Ovary (tissue), 10 donors: ENCODE measurements at places on chromosomes 6 and 20.

DNA sequence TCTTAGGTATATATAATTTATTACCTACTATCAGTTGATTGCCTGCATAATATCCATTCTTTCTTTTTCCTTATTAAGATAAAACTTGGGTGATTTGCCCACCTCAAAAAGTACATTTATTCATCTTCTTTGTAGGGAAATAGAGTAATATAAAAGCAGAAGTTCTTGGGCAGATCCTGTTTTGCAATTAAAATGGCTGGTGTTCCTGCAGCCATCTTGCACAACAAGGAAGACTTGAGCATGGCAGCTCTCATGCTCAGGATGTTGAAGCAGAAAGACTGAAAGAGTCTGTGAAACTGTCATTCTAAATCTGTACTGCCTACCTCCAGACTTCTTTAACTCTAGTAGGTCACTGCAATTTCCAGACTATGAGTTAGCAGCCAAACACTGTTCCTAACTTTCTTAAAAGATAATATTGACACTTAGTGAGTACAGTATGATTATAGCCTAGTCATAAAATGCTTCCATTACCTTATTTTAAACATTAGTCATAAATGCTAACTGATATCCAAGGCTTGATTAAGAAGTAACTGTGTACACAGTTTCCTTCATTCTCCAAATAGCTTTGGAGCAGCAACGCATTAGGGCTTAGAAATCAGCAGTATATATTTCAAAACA lies 24.6 kb upstream of the HTR1B start:
- no peaks in the 10 kb centered on the region for H3K4me1 ChIP-seq
- H3K27me3 ChIP-seq: no peaks in the 10 kb centered on the region
- H3K4me3 ChIP-seq: no peak overlapping the region
- no peak overlapping the region for H3K27ac ChIP-seq

- no peak overlapping the region for H3K27ac ChIP-seq
- DNase-seq: no peak
- H3K36me3 ChIP-seq: no peaks in the 10 kb centered on the region
- H3K27me3 ChIP-seq: no peaks in the 10 kb centered on the region
- H3K4me3 ChIP-seq: no peak overlapping the region
These were observed 480.0 kb upstream of the JAG1 start for GRCh38 chr20:11153819-11154218.

- H3K4me3 ChIP-seq: no peak overlapping the region
- no peaks in the 10 kb centered on the region for H3K27me3 ChIP-seq
- H3K36me3 ChIP-seq: no peaks in the 10 kb centered on the region
- DNase-seq: no peak
- H3K27ac ChIP-seq: no peak overlapping the region
These were observed 10.7 kb downstream of the MAPK14 start for GRCh38 chr6:36038120-36038876.

DNA sequence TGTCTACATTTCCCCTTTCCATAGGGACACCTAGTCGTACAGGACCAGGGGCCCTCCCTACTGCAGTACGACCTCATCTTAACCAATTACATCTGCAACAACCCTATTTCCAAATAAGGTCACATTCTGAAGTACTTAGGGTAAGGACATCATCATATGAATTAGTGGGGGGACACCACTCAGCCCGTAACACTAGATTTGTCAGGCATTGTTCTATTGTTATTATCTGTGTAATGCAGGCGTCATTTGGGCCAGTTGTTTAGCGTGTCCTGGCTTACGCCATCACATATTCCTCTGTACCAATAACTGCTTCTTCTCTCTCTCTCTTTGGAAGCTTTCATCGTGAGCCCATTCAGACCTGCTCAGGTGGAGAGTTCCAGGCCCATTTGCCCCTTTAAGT lies 89.3 kb downstream of the CAP2 start:
- H3K4me1 ChIP-seq: no peaks in the 10 kb centered on the region
- no peak overlapping the region for H3K27ac ChIP-seq
- no peak for DNase-seq
- no peaks in the 10 kb centered on the region for H3K27me3 ChIP-seq
- no peaks in the 10 kb centered on the region for H3K36me3 ChIP-seq

DNA sequence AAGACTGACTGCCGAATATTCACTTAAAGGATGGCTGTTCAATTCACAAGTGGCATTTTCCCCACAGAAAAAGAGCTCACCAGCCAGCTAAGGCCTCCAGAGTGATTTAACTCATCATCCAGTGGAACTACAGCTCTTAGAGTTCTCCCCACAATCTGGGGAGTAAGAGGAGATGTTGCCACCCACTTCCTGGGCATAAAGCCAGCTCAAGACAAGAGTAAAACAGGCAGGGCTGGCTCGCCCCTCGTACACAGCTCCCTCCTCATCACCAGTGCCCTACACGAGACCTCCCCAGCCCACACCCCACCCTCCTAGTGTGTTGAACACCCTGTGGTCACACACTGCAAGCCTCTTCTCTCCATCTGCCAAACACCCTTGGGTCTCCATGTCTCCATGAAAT lies 47.2 kb upstream of the IPCEF1 start:
- no peaks in the 10 kb centered on the region for H3K27me3 ChIP-seq
- H3K36me3 ChIP-seq: no peaks in the 10 kb centered on the region
- H3K4me3 ChIP-seq: no peak overlapping the region
- peaks cover 5% of the 10 kb centered on the region for H3K4me1 ChIP-seq
- peak; percentile 41 for DNase-seq
- no peak overlapping the region for H3K27ac ChIP-seq

DNA sequence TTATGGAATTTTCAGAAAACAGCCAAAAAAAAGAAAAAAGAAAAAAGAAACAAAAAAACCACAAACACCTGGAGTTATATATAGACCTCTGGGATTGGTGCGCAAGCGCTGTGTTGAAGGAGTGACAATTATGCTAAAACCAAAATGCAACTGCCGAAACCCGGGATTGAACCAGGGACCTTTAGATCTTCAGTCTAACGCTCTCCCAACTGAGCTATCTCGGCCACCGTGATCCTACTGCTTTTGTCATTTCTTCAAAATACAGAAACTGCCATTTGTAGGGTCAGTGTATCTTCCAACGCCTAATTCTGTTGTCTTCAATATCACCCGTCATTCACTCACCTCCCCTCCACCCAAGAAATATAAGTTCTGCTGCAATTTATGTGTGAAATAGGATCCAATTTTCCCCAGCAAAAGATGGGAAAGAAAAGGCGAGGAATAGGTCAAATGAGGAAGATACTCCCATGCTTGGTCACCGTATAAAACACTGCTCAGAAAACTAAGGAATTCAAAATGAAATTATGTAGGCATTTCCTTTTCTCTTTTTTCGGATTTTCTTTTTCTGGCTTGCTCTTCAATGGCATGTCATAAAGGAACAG lies 116.0 kb downstream of the TRIM27 start:
- no peaks in the 10 kb centered on the region for H3K36me3 ChIP-seq
- DNase-seq: no peak
- H3K4me1 ChIP-seq: no peaks in the 10 kb centered on the region

GRCh38 chr6:23454080-23454976 lies 671.7 kb upstream of the NRSN1 start:
- no peak overlapping the region for H3K27ac ChIP-seq
- no peaks in the 10 kb centered on the region for H3K4me1 ChIP-seq
- H3K36me3 ChIP-seq: no peaks in the 10 kb centered on the region
- H3K4me3 ChIP-seq: no peak overlapping the region

- no peaks in the 10 kb centered on the region for H3K36me3 ChIP-seq
- H3K4me3 ChIP-seq: no peak overlapping the region
- no peaks in the 10 kb centered on the region for H3K4me1 ChIP-seq
- H3K27me3 ChIP-seq: no peaks in the 10 kb centered on the region
- no peak for DNase-seq
These were observed 21.9 kb downstream of the SIRPD start for GRCh38 chr20:1535420-1536175.

- no peaks in the 10 kb centered on the region for H3K36me3 ChIP-seq
- DNase-seq: no peak
- H3K27me3 ChIP-seq: no peaks in the 10 kb centered on the region
- no peak overlapping the region for H3K4me3 ChIP-seq
- no peak overlapping the region for H3K27ac ChIP-seq
- H3K4me1 ChIP-seq: no peaks in the 10 kb centered on the region
These were observed 44.2 kb upstream of the EYA2 start for GRCh38 chr20:46850416-46850815.

DNA sequence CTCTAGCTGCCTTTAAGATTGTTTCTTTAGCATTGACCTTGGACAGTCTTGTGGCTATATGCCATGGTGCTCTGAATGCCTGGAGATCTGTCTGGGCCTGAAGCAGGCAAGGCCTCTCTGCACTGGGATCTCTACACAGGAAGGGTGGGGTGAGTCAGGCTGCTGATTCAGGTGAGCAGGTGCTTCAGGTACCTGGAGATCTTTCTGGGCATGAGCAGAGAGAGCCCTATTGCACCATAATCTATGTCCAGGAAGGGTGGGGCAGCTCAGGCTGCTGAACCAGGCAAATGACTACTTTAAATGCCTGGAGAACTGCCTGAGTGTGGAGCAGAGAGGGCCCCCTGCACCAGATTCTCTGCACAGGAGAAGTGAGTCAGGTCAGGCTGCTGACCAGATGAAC lies 94.5 kb downstream of the TPBG start:
- H3K36me3 ChIP-seq: no peaks in the 10 kb centered on the region
- H3K27ac ChIP-seq: no peak overlapping the region
- DNase-seq: no peak
- H3K27me3 ChIP-seq: no peaks in the 10 kb centered on the region

GRCh38 chr6:56393615-56394612 lies 146.5 kb upstream of the COL21A1 start:
- H3K4me3 ChIP-seq: no peak overlapping the region
- no peak for DNase-seq
- no peaks in the 10 kb centered on the region for H3K27me3 ChIP-seq
- no peak overlapping the region for H3K27ac ChIP-seq
- H3K4me1 ChIP-seq: no peaks in the 10 kb centered on the region
- no peaks in the 10 kb centered on the region for H3K36me3 ChIP-seq

- no peaks in the 10 kb centered on the region for H3K4me1 ChIP-seq
- H3K36me3 ChIP-seq: no peaks in the 10 kb centered on the region
- DNase-seq: no peak
- no peak overlapping the region for H3K27ac ChIP-seq
These were observed 41.0 kb upstream of the HIVEP1 start for GRCh38 chr6:11971154-11971553.

DNA sequence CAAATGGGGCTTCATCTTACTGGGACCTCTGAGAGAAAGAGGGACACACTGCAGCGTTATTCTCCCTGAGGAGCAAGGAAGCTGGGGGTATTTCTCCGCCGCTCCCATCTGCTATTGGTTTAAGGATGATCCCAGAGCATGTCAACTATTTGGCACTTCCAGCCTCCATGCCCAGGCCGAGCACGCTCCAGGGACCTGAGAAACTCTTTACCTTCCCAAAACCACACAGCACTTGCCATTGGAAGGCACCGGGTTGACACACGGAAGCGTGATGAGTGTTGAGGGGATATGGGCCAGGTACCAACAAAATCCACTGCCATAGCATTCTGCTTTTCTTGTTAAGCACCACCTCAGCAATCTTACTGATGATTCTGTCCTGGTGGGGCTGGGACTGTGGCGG lies 92.4 kb upstream of the SLC24A3 start:
- no peak overlapping the region for H3K4me3 ChIP-seq
- no peaks in the 10 kb centered on the region for H3K27me3 ChIP-seq
- H3K4me1 ChIP-seq: no peaks in the 10 kb centered on the region

- H3K36me3 ChIP-seq: no peaks in the 10 kb centered on the region
- DNase-seq: no peak
- no peaks in the 10 kb centered on the region for H3K4me1 ChIP-seq
- H3K27ac ChIP-seq: no peak overlapping the region
- no peak overlapping the region for H3K4me3 ChIP-seq
These were observed 57.3 kb upstream of the CST7 start for GRCh38 chr20:24891546-24892393.

- no peaks in the 10 kb centered on the region for H3K36me3 ChIP-seq
- peaks cover 3% of the 10 kb centered on the region for H3K4me1 ChIP-seq
- H3K27me3 ChIP-seq: no peaks in the 10 kb centered on the region
- no peak overlapping the region for H3K27ac ChIP-seq
- DNase-seq: no peak
These were observed 10.5 kb downstream of the CDC40 start for GRCh38 chr6:110190726-110191125.

DNA sequence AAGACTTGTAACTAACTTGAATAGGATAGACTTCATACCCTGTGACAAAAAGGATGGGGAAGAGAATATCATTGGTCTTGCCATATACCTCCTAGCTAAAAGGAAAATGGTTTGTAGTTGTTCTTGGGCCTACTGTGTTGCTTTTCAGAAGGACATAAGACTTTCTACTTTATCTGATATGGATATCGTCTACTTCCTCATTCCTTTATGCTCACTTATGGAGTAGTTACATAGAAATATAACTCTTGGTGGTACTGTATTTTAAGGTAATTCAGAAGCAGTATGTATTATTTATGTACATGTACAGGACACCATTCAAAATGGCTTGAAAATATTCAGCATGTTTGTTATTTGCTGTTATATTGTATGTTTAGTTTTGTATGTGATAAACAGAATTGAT lies 8.0 kb downstream of the FAM217B start:
- H3K4me1 ChIP-seq: no peaks in the 10 kb centered on the region
- DNase-seq: no peak
- no peaks in the 10 kb centered on the region for H3K36me3 ChIP-seq
- H3K4me3 ChIP-seq: no peak overlapping the region
- no peaks in the 10 kb centered on the region for H3K27me3 ChIP-seq

- no peak overlapping the region for H3K4me3 ChIP-seq
- no peak overlapping the region for H3K27ac ChIP-seq
- no peaks in the 10 kb centered on the region for H3K4me1 ChIP-seq
- H3K27me3 ChIP-seq: no peaks in the 10 kb centered on the region
- no peaks in the 10 kb centered on the region for H3K36me3 ChIP-seq
These were observed 150.2 kb upstream of the PLN start for GRCh38 chr6:118397671-118398465.

DNA sequence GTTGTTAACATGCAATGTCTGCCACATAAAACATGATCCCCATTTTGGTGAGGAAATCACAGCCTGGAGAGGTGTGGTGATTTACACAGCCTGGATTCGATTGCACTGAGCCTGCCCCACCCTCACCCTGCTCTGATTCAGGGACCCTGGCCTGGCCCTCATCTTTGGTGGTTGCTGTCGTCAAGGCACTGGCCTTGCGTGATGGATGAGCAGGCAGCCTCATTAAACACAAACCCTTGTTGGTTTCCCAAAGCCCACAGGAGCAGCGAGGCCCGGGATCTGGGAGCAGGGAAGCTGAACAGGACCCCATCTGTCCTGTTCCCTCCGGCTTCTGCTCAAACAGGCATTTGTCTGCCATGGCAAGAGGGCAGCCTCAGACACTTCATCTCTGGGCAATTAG lies 70.8 kb downstream of the CHMP4B start:
- DNase-seq: no peak
- H3K27me3 ChIP-seq: no peaks in the 10 kb centered on the region
- no peaks in the 10 kb centered on the region for H3K36me3 ChIP-seq
- no peak overlapping the region for H3K4me3 ChIP-seq
- H3K27ac ChIP-seq: no peak overlapping the region
- H3K4me1 ChIP-seq: no peaks in the 10 kb centered on the region

- no peak overlapping the region for H3K27ac ChIP-seq
- H3K36me3 ChIP-seq: no peaks in the 10 kb centered on the region
- no peaks in the 10 kb centered on the region for H3K4me1 ChIP-seq
- DNase-seq: no peak
- H3K4me3 ChIP-seq: no peak overlapping the region
- H3K27me3 ChIP-seq: no peaks in the 10 kb centered on the region
These were observed 10.6 kb upstream of the DLK2 start for GRCh38 chr6:43465948-43466347.
